HS-27A (cell line): ENCODE measurements at places on chromosomes 3 and 15.

DNA sequence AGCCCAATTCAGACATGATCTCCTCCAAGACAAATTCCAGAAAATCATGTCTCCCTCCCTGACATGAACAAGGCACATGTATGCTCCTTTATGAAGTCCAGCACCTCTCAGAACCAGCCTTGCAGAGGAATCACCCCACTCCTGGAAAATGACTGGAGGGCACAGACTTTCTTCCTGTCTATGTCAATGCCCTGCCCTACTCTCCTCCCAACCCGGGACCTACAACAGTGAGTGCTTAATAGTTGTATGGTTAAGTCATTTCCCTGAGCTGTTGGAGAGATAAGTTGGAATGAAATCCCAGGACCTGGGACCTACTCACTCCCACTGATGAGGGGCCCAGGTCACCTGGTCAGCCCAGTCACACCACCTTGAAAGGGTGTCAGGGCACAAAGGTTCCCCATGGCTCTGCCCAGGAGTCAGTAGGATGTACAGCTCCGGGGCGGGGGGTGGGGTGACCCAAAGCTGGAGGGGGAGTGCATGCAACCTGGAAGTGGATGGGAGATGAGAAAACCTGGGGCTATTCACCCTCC is 80.1 kb upstream of the HERC1 start:
- no peak for DNase-seq

DNA sequence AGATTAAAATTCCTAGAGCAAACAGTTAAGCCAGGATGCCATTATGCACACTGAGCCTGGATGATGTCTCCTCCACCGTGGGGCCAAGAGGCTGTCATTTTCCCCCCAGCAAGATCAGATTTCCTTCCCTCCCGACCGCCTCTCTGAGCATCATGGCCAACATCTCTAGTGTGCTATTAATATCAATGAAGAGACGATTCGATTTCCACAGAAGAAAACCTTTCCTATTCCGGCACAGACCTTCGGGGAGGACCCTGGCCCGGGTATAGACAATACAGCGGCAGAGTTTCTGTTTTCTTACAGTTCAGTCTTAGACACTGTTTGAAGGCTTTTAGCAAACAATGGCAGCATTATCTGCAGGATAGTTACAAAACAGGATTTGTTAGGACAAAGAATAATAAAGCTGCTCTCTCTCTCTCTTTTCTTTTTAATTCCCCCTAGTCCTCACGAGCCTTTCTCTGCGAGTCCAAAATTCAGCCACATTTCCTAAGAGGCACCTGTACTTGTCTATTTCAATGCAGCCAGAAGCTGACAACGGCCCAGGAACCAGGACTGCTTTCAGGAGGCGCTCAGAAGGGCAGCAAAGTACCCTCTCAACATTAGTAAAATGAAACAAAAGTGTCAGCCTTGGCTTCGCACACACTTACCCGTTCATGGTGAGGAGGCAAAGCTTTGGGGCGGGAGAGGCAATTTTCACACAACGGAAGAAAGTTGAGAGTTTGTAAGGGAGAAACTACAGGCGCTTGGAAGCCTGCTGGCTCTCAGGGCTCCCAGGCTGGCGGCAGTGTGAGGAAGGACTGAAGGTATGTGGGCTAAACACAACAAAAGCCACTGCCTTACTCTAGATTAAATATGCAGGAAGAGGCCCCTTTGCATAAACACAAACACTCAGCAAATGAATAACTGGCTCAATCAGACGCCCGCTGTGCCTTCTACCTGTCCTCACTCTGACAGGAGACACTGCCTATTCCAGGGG is 278.0 kb downstream of the FOXP1 start:
- no peak for DNase-seq

GRCh38 chr15:23736033-23736673 is 49.0 kb upstream of the NDN start:
- no peak for DNase-seq

GRCh38 chr3:71195492-71195891 is 388.0 kb downstream of the FOXP1 start:
- no peak for DNase-seq

GRCh38 chr15:76150513-76150912 is 90.7 kb downstream of the TMEM266 start:
- no peak for DNase-seq

- DNase-seq, result no peak
Measured at GRCh38 chr3:101729586-101729985, 5.2 kb downstream of the CEP97 start.

DNA sequence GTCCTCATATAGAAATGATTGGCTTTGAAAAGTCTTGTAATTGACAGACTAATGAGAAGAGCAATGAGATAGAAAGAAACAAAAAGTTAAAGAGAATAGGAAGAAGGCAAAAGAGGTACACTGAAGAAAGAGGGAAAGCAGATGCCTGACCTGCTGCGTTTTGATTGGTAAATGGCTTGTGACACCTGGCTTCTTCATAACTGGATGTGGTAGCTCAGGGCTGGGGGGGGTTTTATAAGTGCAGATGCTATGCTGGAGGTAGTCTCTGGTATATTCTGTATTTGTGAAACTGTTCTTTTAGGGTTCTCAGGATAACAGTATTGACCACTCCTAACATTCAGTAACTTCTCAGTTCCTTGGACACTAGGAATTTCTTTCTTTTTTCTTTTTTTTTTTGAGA is 1.4 kb downstream of the STARD9 start:
- no peak for DNase-seq

DNA sequence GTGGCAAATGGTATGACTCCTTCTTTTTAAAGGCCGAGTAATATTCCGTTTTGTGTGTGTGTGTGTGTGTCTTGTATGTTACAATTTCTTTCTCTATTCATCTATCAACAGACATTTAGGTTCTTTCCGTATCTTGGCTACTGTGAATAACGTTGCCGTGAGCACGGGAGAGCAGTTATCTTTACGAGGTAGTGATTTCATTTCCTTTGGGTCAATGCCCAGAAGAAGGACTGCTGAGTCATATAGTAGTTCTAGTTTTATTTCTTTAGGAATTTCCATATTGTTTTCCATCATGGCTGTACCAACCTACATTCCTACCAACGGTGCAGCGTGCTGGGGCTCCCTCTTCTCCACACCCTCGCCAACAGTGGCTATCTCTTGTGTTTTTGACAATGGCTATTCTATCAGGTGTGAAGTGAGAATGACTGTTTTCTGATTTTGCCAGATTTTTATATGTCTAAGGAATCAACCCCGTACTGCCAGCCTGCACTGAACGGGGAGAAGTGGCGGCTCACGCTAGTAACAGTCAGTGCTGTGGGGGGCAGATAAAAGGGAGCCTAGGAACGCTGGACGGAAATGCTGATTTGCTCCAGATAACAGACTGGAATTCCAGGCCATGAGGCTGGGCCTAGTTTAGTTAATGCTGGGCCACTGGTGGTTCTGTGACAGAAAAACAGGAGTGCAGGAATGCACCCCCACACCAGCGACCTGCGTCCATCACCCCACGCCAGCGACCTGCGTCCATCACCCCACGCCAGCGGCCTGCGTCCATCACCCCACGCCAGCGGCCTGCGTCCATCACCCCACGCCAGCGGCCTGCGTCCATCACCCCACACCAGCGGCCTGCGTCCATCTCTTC is 168.1 kb downstream of the XXYLT1 start:
- peak; percentile 70 for DNase-seq

DNA sequence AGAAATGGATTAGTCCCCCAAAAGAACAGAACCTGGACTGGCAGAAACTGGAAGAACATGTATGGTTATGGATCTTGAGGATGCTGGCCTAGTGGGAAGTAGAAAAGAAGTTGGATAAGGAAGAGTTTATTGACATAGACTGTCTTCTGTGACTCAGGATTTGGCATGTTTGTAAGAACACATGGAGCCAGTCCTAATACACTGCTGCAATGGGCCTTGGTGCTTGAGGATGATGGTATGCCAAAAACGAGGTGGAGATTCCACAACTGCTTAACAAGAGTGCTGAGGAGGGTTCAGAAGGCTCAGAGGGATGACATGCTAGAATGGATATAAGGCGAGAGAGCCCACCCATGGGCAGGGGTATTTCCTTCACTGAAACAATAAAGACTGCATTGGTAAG is 22.4 kb downstream of the LZTFL1 start:
- no peak for DNase-seq

DNA sequence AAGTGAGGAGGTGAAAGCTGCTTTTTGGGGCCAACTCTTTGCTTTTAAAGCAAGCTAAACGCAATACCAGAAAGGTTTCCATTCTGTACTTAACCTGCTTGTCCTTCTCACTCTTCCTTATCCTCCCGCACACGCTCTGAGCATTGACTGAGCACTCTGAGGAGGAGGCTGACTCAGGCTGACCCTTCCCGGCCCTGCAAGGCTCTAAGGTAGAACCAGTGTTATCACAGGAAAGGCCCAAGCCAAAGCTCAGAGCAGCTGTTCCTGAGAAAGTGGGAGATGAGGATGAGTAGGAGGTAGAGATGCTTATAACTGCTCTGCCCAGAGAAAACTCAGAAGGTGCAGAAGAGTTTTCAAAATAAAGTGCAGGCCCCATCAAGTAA is 2.3 kb downstream of the B3GNT5 start:
- DNase-seq, result no peak

DNA sequence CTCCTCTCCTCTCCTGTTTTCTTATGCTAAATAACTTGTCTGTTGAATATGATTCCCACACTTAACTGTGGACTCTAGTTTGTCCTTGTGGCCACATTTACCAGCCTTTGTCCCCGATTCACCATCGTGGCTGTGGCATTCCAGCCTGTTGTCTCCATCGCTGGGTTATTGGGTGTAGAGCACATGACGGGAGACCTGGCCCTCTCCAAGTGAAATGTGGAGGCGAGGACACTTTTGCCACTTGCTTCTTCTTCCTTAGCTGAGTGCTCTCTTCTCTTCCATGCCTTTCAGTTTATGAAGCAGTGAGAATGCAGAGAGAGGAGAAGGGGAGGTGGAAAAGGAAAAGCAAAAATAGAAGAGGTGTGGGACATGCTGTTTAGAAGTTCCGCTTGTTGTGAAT is 61.5 kb upstream of the SAMMSON start:
- DNase-seq, result no peak

GRCh38 chr3:154121701-154122551 is 736 bp downstream of the ARHGEF26 start:
- no peak for DNase-seq

- DNase-seq, result no peak
Measured at GRCh38 chr3:191770541-191770940, 309.6 kb downstream of the PYDC2 start.

DNA sequence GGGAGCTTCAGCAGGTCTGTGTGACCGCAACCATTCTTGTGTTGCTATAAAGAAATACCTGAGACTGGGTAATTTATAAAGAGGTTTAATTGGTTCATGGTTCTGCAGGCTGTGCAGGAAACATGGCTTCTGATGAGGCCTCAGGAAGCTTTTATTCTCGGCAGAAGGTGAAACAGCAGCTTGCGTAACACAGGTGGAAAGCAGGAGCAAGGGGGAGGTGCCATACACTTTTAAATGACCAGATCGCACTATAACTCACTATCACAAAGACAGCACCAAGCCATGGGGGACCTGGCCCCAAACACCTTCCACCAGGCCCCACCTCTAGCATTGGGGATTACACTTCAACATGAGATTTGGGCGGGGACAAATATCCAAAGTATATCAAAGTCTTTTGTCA is 8.3 kb upstream of the CIB2 start:
- no peak for DNase-seq

- DNase-seq, result no peak
Measured at GRCh38 chr3:32026593-32026992, 45.0 kb downstream of the ZNF860 start.

DNA sequence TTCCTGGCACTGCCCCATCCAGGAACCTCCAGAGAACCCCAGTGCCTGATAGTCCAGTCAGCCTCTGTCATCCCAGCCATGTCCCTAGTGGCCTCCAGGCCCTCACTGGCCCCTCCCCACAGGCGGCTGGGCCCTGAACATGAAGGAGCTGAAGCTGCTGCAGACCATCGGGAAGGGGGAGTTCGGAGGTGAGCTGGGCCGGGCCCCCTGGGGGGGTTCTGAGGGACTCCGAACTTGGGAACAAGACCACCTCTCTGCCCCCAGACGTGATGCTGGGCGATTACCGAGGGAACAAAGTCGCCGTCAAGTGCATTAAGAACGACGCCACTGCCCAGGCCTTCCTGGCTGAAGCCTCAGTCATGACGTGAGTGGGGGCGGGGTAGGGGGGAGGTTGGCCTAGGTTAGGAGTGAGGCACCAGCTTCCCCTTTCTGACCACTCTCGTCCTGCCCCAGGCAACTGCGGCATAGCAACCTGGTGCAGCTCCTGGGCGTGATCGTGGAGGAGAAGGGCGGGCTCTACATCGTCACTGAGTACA is 12.0 kb upstream of the LMAN1L start:
- no peak for DNase-seq

- no peak for DNase-seq
Measured at GRCh38 chr3:19487386-19487785, 339.1 kb downstream of the KCNH8 start.

- DNase-seq, result no peak
Measured at GRCh38 chr3:26920646-26921478, 298.3 kb downstream of the LRRC3B start.

- peak; percentile 19 for DNase-seq
Measured at GRCh38 chr3:89113893-89114840, 6.7 kb downstream of the EPHA3 start.

DNA sequence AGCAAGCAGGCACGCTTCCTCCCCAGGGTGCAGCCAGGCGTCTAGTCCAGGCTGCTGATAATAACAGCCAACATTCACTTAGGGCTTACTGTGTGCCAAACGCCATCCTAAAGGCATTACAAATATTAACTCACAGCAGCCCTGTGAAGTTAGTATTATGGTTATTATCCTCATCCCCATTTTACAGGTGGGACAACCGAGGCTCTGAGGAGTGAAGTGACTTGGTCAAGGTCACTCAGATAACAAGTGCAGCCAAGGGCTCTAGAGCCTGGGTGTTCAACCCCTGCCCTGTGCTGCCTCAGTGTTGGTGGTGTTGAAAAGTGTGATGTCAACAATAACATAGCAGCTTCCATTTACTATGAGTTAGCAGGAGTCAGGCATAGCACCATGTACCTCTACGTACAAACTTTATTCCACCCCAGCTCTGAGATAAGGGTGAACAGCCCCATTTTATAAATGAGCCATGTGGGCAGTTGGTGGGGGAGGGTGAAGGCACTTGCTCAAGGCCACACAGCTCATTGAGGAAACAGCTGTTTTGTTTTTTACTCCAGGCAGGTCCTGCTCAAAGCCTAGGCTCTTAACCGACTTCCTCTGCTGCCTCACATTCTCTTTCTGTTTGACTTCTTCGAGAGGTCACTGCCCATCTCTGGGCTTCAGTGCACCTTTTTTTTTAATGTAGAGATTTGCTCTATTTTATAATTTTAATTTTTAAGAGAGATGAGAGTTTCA is 24.0 kb upstream of the TRH start:
- no peak for DNase-seq

- no peak for DNase-seq
Measured at GRCh38 chr3:126952983-126953660, 29.8 kb upstream of the PLXNA1 start.
